ENCODE measurements at places on chromosomes 4 and X.

DNA sequence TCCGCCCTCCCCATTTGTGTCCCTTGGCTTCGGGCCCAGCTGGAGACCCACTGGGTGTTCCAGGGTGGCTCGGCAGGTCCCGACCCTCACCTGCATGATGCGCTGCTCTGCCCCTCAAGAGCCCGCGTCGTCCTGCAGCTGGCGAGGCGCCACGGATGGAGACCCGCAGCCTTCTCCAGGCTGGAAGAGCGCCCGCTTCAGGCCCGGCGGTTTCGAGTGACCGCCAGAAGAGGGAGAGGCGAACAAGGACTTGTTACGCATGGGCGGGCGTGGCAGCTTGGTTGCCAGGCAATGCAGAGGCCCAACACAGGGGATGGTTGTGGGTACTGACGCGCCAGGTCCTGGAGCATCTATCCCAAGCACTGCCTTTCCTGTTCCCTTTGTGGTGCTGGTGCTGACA is at the start of gene PDCL2:
PDCL2 (minus strand) TSS at position 232 of the 400 bp plus-strand sequence; CDS start at position 96, 136 bp downstream.
- no peak for DNase-seq

- DNase-seq: no peak
These were observed 125.2 kb downstream of the ELOVL6 start for GRCh38 chr4:110073053-110073845.

DNA sequence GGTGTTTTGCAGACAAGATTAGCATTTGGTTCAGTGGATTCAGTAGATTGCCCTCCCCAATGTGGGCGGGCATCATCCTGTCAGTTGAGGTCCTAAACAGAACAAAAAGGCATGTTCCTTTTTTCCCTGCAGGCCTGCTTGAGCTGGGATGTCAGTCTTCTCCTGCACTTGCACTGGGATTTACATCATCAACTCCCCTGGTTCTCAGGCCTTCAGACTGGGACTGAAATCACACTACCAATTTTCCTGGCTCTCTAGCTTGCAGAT is 278.9 kb upstream of the FTHL17 start:
- DNase-seq: no peak

DNA sequence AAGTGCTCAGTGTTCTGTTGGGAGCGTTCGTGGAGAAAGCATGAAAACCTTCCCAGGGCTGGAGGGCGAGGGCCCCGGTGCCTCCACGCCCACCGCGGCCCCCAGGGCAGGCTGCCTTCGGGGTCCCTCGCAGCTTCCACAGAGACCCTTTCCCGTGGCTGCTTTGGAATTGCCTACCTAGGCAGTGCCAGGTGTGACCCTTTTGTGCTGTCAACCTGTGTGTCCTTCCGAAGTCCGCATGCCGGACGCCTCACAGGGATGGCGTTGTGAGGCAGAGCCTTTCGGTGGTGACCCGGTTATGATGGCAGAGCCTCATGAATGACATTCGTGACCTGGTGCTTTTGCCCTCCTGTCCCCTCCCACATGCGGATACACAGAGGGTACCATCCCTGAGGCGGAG is 17.4 kb downstream of the TMEM175 start:
- DNase-seq: no peak

DNA sequence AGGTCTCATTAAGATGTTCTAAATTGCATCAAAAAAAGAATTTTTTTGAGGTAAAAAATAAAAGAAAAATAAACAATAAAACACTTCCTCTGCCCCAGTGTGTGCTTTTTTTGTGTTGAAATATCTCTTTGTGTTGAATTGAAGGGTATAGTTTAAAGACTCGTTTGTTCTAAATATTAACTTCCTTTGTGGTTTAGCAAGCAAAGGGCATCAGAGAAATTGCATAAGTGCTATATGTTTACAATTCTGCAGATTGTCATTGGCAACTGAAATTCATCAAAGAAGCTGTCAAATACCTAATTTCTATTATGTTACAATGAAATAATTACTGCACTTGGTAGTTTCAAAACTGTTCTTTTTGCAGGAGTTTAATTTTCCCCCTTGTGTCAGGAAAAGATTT is 260.5 kb downstream of the DKK2 start:
- no peak for DNase-seq

DNA sequence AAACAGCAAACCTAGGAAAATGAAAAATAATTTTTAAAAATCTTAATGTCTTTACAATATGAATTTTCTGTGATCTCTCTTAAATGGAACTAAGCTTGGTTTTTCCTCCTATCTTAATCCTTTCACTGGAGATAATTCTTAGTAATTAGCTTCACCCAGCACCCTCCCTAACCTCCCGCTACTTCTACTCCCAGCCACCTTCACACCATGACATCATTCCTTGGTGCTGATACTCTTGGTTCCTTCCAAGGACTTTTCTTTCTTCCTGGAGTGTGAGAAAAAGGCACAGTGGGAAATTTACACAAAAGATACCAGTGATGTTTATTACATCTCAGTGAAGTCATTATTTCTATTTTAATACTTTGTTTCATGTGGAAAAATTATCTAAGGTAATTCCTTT is 163.6 kb upstream of the PLAC1 start:
- no peak for DNase-seq

- DNase-seq: no peak
These were observed 21.9 kb upstream of the GPR78 start for GRCh38 chr4:8558080-8558960.

DNA sequence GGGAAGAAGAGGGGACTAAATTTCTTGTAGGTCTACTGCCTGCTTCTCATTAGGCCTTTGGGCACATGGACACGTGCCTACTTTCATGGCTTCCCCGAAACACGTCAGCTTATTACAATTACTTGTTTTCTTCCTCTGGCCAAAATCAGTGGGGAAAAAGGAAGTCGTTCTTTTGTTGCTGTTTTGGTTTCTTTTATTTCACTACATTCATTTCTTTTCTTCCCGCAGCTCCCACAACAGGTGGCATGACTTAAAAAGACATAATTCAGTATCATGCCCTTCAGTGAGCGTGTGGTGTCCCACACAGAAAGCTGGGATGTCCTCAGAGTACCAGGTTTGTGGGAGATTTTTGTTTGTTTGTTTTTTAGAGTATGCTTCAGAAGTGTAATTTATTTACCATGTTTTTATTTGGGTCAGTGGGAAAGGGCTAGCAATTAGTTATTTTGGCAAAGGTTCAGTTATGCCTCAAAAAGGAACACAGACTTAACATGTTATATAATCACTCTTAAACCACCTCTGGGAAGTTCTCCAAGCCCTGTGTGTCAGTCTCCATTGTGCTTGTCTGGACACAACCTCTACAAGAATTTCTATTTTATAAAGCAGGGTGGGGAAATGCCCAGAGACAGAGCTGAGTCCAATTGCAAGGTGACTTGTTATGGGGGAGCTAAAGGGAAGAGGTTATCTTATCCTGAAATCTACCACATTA is 44.2 kb upstream of the SPRY1 start:
- DNase-seq: no peak

- no peak for DNase-seq
These were observed 3.6 kb downstream of the NEIL3 start for GRCh38 chr4:177313263-177313662.

- DNase-seq: no peak
These were observed 279.6 kb upstream of the CLNK start for GRCh38 chr4:10963958-10964703.

- DNase-seq: no peak
These were observed 226.7 kb downstream of the GRIA2 start for GRCh38 chr4:157447195-157447594.

DNA sequence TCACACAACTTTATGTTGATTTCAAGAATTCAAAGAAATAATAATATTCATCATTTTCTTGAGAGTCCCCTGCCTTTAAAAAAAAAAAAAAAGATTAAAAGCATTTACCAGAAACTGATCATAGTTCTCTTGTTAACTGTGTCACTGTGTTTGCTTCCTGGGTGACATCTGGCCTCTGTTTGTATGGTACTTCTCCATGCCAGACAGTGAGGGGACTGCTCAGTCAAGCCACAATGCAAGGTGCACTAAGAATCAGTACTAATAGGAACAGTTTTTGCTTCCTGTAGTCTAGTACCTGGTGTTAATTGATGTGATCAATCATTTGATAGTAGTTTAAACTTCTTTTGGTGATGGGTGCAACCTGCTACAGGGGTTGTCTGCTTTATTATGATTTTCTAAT is 77.5 kb downstream of the PHOX2B start:
- DNase-seq: no peak

GRCh38 chr4:94577136-94577535 is 125.4 kb downstream of the PDLIM5 start:
- DNase-seq: no peak

GRCh38 chr4:178086320-178086719 is 644.1 kb upstream of the AGA start:
- no peak for DNase-seq

GRCh38 chr4:145307120-145307519 is 126.7 kb upstream of the OTUD4 start:
- DNase-seq: no peak

DNA sequence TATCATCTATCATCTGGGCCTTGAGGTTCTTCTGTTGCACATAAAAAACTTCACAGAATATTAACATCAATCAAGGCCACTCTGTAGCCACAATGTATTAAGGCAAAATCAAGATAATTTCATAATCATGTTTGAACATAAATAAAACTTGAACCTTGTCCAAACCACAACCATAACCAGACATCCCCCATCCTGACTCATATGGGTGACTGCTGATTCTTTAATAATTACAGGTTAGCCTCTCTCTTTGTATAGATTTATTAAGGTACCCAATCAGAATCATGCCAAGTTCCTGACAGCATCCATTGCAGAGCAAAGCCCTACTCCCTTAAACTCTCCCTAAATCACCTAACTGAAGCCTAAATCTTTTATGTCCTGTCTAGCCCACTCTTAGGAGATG is 16.7 kb upstream of the AREG start:
- DNase-seq: no peak

DNA sequence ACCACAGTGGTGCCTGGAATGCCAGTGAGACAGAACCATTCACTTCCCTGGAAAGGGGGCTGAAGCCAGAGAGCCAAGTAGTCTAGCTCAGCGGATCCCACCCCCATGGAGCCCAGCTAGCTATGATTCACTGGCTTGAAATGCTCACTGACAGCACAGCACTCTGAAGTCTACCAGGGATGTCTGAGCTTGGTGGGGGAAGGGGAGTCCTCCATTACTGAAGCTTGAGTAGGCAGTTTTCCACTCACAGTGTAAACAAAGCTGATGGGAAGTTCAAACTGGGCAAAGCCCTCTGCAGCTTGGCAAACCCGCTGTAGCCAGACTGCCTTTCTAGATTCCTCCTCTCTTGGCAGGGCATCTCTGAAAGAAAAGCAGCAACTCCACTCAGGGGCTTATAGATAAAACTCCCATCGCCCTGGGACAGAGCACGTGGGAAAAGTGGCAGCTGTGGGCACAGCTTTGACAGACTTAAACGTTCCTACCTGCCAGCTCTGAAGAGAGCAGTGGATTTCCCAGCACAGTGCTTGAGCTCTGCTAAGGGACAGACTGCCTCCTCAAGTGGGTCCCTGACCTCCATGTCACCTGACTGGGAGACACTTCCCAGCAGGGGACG is 32.0 kb downstream of the NAP1L2 start:
- no peak for DNase-seq

DNA sequence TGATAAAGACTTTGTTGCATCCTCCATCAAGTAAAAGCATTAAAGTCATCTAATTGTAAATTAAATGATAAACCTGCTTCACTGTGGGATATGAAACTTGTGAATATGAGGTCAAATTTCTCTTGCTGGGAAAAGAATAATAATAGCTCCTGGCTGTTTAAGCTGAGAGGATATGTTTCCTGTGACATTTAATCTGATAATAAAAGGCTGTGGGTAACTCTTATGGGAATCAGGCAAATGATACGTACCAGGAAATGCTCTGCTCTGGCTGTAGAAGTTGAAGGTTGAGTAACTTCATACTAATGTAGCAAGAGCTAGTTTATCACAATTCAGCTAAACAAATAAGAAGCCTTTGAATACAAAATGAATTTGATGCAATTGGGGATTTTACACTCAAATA is 574.6 kb downstream of the RAPGEF2 start:
- DNase-seq: no peak

- DNase-seq: no peak
These were observed 449.6 kb downstream of the GLUD2 start for GRCh38 chrX:121496966-121497365.

DNA sequence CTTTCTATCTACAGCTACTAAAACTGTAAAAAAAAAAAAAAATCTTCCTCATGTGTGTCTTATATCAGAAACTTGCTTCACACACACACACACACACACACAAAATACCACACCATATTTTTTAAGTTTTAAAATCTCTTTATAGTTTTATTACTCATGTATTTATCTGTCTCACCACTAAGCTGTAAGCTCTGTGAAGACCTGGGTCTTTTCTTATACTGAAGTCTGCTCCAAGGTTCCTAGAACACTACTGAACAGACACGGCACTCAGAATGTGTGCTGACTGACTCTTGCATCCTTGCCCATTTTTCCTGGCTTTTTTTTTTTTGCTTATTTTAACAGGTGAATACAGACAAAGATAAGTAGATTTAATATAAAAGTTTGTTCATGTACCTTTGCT is 135.6 kb upstream of the CXXC4 start:
- no peak for DNase-seq

DNA sequence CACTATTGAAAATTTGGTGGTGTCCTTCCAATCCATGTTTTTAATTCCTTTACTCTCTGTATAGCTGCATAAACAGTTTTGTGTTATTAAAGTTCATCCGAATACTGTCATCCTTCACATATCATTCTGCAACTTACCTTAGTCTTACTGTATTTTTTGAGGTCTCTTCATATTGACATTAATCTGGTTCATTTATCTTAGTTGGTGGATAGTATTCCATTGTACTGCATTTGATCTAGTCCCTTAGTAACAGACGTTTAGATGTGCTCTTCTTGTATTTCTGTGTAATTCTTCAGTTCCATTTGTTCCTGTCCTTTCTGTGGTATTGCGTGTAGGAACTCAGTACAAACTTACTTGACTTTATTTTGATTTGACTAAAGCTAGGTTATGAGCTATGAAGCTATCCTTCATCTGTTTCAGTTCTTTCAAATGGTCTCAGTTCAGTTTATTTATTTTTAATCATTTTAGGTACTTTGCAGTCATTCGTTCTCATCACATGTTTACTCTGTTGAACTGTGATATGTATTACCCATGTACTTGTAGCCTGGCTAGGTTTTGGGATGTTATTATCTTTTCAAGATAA is 41.3 kb downstream of the RAPGEF2 start:
- DNase-seq: no peak

DNA sequence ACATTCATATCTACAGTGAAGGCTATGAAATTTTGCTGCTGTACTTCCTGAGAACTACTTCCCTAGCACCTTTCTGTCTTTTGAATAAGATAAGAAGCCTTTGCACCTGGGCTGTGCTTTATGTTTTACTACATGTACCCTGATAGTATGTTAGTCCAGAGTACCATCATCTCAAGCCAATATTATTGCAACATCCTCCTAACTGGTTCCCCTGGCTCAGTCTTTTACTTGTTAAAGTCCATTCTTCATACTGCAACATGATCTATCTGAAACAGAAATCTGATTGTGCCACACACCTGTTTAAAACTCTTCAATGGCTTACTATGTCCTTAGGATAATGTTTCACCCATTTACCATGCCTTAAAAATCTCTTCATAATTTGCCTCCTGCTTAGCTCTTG is 102.3 kb downstream of the AGTR2 start:
- no peak for DNase-seq

GRCh38 chr4:79964020-79964399 is 109.0 kb downstream of the ANTXR2 start:
- no peak for DNase-seq

Data from C1 segment of cervical spinal cord (tissue), 14 donors.